ENCODE measurements at places on chromosomes 11 and 22.

GRCh38 chr11:19519353-19519752 is 193.3 kb upstream of the NAV2 start:
- DNase-seq = no peak

- DNase-seq = no peak
Observed at GRCh38 chr11:46832511-46833214, 13.4 kb downstream of the CKAP5 start.

GRCh38 chr11:77062924-77063323 is 3.8 kb upstream of the CAPN5 start:
- no peak for DNase-seq

DNA sequence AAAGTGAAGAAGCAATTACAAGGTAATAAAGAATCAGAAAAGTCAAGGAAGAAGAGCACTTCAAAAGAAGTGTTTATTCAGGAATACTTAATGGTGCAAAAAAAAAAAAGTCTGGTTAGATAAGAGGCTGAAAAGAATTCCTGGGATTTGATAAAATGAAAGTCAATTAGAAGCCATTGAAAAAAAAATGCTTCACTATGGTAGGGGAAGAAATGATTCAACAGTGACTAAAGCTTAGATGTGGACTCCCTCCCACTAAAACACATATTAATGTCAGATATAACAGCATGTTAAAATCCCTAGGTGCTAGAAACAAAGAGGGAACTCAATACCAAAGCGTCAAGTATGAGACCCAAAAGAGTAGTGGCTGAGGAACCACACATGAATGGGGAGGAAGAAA is 335.3 kb upstream of the PITPNB start:
- DNase-seq = no peak

DNA sequence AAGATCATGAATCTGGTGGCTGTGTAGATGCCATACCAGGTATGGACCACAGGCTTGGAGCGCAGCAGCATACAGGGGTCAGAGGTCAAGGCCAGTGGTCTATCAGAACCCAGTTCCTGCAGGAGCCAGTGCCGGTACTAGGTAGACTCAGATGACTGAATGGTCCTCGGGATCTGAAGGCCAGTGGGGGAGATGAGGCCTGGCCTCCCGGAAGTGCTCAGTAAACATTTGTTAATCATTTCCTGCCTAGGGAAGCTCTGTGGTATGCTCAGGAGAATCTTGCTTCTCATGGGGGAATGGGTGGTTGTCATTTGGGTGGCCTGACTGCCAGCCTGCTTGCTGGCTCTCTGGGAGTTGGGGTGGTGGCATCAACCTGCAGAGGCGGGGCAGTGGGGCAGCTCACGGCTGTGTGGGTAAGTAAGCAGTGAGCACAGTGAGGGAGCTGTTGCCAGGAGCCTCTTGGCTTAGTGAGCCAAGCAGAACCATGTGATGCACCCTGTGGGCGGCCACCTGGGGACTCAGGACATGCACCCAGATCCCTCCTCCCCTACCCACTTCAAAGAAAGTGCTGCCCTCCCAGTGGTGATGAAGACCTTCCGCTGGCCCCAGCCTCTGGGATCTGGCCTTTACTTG is 33.0 kb downstream of the PTPRJ start:
- peak; percentile 57 for DNase-seq

DNA sequence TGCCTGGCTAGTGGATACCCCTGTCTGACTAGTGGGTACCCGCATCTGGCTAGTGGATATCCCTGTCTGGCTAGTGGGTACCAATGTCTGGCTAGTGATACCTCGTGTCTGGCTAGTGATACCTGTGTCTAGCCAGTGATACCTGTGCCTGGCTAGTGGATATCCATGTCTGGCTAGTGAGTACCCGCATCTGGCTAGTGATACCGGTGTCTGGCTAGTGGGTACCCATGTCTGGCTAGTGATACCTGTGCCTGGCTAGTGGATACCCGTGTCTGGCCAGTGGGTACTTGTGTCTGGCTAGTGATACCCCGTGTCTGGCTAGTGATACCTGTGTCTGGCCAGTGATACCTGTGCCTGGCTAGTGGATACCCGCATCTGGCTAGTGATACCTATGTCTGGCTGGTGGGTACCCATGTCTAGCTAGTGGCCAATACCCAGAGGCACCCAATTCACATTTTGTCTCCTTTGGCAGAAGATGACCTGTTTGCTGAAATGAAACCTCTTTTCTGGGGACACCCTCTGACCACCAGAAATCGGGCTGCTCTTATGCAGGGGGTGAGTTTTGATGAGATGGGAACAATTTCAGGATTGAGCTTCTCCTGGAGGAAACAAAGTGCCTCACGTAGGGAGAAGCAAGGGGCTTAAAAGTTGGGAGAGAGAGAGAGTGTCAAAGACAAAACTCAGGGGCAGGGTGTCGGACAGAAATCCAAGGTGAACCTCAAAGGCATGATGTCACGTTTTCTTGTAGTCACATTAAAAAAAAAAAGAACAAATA is 63.4 kb downstream of the SMIM38 start:
- no peak for DNase-seq

- no peak for DNase-seq
Observed at GRCh38 chr11:115612046-115612730, 108.0 kb upstream of the CADM1 start.

DNA sequence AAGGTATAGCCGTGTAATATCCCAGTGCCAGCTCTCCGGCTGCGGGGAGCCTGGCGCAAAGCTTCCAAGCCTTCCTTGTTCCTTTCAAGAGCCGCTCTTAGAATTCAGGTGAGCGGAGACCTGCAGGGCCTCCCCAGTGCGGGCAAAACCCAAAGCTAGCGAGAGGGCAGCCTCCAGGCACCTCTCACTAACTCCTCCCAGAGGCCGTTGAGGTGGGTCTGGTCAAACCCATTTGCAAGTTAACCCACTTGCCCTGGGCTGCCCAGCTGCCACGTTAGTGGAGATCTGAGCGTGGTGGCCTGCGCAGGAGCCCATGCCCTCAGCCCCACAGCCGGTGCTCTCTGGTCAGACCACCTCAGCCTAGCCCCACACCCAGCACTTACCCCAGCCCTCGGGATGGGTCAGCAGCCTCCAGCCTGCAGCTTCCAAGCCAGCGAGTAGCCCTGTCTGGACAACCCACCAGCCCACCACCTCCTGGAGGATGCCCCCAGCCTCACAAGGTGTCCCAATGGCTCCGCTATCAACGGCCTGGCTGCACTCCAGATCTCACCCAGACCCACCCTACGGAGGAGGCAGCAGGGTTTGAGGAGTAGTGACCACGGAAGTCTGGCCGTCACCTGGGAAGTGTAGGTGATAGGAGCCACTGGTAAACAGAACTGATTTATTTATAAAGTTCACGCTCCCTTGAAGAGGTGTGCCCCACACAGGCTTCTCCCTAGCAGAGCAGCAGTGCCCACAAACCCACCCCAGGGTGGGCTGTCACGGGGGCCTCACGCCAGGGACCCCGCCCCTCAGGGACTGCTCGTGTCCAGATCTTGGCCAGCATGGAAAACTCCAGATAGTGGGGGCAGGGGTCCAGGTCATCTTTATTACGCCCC is 2.3 kb downstream of the ASCL2 start:
- DNase-seq = no peak

GRCh38 chr22:30245985-30246813 is at the start of gene LIF:
LIF (minus strand) TSS chr22:30246759; CDS start chr22:30246695, 64 bp downstream.
- DNase-seq = peak; percentile 61

- DNase-seq = no peak
Observed at GRCh38 chr11:109027851-109028250, 363.0 kb downstream of the DDX10 start.

- no peak for DNase-seq
Observed at GRCh38 chr11:17629113-17629512, 82.1 kb downstream of the OTOG start.

All from stimulated activated naive CD4-positive, alpha-beta T cell treated with Interleukin-2 at 50 U/mL for 16 hours (primary cell).